ENCODE measurements at places on chromosomes 16 and 17.

- DNase-seq: peak; percentile 35
Observed at GRCh38 chr16:29784901-29785500, 5.5 kb upstream of the KIF22 start.

DNA sequence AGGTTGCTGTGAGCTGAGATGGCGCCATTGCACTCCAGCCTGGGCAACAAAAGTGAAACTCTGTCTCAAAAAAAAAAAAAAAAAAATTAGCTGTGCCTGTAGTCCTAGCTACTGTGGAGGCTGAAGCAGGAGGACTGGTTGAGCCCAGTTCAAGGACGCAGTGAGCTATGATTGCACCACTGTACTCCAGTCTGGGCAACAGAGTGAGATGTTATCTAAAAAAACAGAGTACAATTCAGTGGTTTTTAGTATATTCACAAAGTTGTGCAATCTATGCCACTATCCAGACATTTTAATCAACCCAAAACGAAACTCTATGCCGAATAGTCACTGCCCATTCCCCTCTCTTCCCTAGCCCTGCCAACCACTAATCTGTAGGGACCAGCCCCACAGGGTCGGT, 25.1 kb downstream of the C16orf54 start:
- no peak for DNase-seq

DNA sequence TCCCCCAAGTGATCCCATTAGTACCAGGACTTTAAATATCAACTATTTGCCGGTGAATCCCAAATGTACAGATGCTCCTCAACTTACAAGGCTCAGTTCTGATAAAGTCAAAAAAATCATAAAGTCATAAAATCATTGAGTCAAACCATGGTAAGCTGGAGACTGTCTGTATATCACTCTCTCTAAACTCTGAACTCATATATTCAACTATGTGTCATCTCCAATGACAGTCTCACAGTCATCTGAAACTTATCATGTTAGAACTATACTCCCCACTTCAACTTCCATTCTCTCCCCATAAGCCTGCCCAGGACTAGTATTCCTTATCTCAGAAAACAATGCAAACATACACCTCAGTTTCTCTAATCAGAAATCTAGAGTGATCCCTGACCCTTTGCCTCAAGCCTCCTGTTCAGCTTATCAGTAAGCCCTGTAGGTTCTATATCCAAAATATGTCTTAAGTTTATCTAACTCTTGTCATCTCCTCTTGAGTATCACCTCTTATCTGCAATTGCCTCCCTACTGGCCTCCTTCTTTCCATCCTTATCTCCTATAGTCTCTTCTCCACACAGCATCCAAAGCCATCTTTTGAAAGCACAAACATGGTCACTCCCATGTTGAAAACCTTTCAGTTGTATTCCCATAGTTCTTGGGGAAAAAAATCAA, 55.0 kb downstream of the SSH2 start:
- DNase-seq: no peak

- no peak for DNase-seq
Observed at GRCh38 chr17:2095536-2095910, 40.6 kb downstream of the HIC1 start.

DNA sequence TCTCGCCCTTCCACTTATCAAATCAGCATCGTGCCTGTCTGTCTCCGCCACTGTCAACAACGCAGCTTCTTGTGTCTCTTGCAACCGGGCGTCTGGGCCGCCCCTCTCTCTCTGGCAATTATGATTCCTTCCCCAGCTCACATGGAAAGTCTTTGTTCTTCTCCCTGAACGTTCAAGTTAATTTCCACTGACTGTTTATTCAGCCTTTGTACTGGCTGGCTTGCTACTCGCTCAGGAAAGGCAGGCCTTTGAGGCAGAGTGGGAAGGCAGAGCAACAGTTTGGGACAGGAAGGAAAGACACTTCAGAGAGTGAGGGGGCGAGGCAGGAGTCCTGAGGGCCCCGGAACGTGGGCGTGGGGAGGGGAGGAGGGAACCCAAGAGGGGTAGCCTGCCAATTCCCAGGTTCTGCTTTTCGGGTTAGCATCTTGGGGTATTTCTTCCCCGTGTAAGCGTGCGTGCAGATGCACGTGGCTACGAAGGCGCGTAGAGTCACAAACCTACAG, 50.8 kb downstream of the AKAP1 start:
- DNase-seq: no peak

GRCh38 chr17:67696853-67697498, 20.8 kb upstream of the NOL11 start:
- no peak for DNase-seq
